ENCODE measurements at places on chromosomes 2 and 18.

GRCh38 chr2:236527159-236527630 lies 42.4 kb upstream of the ACKR3 start:
- DNase-seq, result no peak

DNA sequence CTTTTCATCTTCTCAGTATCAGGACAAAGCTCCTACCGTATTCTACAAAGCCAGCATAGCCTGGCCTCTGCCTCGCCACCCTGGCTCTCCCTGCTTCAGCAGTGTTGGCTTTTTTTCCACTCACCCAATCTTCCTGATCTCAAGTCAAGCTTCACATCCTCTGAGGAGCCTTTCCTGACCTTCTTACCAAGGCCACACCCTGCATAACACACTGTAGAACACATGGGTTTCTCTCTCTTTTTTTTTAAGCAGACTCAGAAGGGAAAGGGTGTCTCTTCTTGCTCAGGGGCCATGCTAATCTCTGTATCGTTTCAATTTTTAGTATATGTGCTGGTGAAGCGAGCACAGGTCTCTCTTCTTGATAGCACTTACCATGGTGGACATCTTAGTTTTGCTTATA lies 15.2 kb downstream of the FBXO36 start:
- DNase-seq, result no peak

- no peak for DNase-seq
Observed at GRCh38 chr2:40700231-40700954, 248.5 kb upstream of the SLC8A1 start.

DNA sequence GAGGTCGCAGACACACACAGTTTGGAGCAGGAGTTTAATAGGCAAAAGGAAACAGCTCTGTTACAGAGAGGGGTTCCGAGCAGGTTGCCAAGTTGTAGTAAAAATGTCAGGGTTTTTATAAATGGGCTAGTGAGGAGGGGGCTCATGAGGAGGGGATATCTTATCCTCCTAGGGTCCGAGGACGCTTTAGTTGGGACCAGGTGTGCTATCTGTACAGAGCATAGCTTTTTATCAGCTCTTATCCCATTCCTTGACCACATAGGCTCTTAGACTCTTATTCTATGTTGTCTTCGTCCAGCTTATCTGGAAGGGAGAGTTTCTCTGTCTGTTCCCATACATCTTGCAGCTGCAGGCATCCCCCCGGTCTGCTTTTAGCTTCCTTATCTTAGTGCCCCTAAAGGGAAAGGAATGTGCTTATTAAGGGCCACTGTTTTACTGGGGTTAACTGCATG lies 44.7 kb downstream of the PDK1 start:
- DNase-seq, result no peak

DNA sequence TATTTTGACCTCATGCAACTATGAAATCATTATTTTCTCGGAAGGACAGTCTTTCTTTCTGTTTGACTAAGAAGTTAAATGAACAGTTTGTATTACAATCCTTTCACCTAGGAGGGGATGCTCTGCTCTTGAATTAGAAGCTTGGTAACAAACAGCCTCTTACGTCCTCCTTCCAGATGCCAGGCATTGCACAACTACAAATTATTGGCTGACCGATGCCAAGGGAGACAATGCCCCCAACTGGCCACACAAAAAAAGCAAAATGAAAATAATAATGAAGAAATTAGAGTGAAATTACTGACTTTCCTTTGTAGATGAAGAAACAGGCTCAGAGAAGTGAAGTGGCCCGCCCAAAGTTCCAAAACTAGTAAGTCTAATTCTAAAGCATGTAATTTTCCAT lies 177.9 kb downstream of the CYRIA start:
- no peak for DNase-seq

GRCh38 chr2:218655751-218656150 lies 3.7 kb downstream of the ZNF142 start:
- DNase-seq, result no peak

DNA sequence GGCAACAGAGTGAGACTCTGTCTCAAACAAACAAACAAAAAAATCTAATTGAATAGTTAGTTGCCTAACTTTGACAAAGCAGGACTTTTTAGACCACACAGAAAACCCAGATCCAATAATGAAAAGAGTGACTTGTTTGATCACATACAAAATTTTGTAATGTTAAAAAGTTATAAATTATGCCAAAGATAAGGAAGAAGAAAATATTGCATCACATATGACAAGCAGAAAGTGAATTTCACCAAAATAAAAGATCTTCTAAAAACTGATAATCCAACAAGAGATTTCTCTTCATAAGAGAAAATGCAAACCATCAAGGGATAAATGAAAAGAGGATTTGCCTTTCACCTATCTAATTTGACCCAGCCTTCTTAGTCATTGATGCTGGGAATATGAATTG lies 2.8 kb upstream of the RMP24 start:
- no peak for DNase-seq

DNA sequence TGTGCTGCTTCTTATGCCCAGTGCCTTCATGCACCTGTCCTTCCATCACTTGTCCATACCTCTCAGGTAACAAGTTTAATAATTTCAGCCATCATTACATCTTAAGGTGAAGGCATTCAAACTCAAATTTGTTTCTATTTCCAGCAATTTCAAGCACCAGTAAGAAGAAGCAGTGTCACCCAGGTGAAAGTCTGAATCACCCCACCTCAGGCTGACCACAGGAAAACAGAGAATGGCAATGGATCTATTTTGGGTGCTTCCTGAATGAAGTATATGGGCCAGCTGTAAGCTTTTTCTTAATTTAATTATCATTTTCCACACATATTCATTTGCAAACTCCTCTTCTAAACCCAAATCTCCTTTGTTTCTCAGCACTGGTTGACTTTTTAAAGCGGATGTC lies 372.7 kb upstream of the SOX11 start:
- DNase-seq, result no peak

- no peak for DNase-seq
Observed at GRCh38 chr2:117712684-117713083, 101.8 kb upstream of the DDX18 start.

DNA sequence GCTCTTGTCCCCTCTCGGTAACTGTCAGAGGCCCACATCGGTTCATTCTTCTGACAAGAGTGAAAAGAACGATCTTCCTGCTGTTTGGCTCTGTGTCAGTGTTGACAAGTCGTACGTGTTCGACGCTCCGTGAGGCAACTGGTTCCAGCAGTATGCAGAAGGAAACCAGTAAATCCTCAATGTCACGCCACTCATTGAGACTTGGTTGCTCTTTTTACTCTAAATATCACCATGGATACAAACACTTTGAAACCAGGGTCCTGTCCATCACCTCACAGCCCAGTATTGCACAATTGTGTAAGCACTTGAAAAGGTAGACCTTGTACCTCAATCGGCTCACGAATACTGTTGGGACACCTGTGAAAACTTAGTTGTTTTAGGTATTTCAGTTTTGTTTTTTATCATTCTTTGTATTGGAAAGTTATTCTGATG lies 136.4 kb downstream of the ZNF407 start:
- DNase-seq, result no peak

DNA sequence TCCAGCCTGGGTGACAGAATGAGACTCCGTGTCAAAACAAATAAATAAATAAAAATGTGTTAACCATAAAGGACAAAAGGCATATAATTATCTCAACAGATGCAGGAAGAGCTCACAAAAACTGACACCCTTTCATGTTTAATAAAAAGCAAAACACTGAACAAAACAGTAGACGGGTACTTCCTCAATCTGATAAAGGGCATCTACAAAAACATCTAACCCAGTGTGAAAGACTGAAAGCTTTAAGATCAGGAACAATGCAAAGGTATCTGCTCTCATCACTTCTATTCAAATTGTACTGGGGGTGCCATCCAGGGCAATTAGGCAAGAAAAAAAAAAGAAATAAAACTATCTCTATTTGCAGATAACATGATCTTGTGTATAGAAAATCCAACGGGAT lies 11.7 kb upstream of the NCL start:
- no peak for DNase-seq

DNA sequence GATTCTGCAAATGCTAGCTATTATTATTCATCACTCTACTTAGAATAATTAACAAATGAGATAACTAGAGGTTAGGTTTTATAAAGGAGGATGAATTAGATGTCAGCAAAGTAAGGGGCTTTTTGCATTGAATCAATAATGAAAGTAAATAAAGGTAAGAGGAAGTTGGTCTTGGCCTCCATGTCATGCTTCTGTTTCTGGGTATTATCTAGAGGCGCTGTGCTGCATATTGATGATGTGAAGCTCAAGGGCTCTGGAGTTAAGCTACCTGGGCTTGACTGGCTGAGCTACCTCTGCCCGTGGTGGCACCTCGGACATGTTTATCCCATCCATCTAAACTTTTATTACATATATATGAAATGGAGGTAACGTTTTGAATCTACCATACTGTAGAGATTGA lies 350.9 kb downstream of the PARD3B start:
- DNase-seq, result no peak

- DNase-seq, result no peak
Observed at GRCh38 chr2:119082821-119083400, 75.6 kb downstream of the C1QL2 start.
